ENCODE measurements at places on chromosomes 7 and 10. TPM values are rescaled to one million over a fixed set of nuclear protein-coding genes. Genes with fewer than 3 reads are reported as not detected.
A peak's percentile ranks its signal among the peaks of the same experiment; 100 is the strongest.

The ZNF488 gene
- 5.2 TPM for total RNA-seq

The ANXA7 gene
- total RNA-seq, result 71.4 TPM

DNA sequence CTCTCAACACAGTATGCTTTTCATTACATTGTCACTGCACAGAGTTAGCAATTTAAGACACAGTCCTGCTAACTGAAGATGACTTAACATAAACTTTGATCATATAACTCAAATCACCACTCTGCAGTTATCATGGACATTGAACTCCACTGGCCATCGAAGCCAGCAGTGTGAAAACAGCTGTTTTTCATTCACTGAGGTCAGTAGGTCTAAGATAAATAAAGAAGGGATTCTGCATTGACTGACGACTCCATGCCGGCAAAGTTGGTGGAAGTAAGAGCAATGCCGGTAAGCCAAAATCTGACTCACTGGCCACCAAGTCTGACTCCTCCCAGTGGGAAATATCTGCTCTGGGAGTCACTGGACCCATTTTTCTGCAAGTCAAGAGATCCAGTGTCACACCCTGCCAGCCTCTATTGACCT lies 449.9 kb upstream of the ANKRD30A start:
- no peak for DNase-seq

DNA sequence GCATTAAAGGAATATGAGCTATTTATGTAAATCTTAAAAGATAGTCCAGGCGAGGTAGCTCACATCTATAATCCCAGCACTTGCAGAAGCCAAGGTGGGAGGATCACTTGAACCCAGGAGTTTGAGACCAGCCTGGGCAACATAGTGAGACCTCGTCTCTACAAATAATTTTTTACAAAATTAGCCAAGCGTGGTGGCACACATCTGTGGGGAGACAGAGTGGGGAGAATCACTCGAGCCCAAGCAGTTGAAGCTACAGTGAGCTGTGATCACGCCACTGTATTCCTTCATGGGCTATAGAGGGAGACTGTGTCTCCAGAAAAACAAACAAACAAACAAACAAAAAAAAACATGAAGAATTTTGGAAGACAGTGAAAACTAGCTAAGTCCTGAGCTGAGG lies 28.4 kb downstream of the HERC4 start:
- no peak for DNase-seq

The NEUROD6 gene
- total RNA-seq, result not detected

DNA sequence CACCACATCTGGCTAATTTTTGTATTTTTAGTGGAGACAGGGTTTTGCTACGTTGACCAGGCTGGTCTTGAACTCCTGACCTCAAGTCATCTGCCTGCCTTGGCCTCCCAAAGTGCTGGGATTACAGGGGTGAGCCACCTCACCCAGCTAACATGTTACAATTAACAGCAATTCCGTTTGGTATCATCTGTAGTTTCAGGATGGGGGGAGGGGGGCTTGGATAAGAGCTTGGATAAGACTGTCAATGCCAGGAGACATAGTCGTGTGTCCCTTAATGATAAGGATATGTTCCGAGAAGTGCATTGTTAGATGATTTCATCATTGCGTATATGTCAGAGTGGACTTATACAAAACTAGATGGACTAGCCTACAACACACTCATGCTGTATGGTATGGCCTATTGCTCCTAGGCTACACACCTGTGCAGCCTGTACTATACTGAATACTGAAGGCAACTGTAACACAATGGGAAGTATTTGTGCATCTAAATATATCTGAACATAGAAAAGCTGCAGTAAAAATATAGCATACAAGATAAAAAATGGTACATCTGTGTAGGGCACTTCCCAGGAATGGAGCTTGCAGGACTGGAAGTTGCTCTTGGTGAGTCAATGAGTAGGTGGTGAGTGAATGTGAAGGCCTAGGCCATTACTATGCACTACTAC lies 103.9 kb upstream of the TNS3 start:
- no peak for DNase-seq

- no peak for DNase-seq
These were observed 177.1 kb upstream of the SVIL start for GRCh38 chr10:29811751-29812427.

- peak; percentile 76 for DNase-seq
These were observed 8.9 kb downstream of the COL17A1 start for GRCh38 chr10:104076743-104077160.

The WNT2 gene
- not detected for total RNA-seq

The CTAGE8 gene
- 1.4 TPM for total RNA-seq

DNA sequence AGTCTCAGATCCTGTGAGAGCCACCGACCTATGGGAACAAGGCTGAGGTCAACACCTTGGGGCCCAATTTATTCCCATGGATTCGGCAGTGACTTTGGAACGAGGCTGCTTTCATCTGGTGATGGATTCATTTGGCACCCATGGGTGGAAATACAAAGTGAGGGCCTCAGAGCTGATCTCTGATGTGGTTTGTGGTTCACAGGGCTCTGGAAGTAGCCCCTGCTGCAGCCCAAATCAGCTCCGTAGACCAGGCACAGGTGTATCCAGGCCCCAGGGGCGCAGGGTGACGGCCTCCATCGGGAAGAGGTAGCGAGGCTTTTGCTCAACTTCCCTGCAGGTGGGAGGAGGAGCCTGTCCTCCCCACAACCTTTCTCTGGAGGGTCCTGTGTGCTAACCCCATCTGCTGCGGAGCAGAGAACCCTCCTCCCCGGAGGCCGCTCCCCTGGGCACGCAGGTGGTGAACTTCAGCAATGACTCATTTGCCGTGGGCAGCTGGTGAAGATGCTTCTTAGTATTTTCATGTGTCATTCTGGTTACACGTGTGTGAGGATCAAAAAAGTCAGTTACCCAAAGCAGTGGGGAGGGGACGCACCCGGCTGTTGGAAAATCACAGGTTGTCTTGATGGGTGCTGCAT lies 7.5 kb upstream of the JAKMIP3 start:
- DNase-seq, result no peak

DNA sequence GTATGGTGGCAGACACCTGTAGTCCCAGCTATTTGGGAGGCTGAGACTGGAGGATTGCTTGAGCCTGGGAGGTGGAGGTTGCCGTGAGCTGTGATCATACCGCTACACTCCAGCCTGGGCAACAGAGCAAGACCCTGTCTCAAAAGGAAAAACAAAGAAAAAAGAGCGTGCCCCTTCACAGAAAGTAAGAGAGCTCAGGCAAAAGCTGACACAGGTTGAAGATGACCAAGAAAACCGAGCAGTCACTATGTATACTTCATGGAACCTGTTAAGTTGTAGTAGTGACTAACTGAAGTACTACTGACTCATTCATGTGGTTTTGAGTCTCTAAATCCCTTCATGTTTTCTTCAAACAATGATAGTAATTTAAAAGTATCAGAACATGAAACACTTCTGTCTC lies 1.2 kb upstream of the PRRT4 start:
- DNase-seq, result no peak

Measured in GM23338 (cell line).